ENCODE measurements at places on chromosomes 6 and 20.

DNA sequence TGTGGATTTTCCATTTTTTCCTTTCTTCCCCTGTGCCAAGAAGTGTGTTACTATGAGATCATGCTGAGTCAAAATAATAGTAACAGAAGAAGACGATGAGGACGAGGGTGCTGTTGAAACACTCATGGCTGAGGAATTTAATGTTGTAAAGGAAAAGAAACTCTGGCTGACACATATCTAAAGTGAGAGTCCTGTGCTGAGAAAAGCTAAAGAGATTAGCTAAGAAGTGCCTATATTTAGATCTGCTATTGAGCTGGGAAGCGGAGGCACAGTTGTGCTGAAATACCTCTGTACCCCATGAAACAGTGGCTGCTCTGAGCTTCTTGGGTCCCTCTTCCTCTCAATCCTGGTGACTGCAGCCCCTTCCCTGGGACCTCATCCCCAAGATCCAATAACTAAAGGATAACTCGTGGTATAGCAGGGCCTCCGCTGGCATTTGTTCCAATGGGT, 1.1 kb upstream of the SYTL3 start:
- peak; percentile 56 for DNase-seq

DNA sequence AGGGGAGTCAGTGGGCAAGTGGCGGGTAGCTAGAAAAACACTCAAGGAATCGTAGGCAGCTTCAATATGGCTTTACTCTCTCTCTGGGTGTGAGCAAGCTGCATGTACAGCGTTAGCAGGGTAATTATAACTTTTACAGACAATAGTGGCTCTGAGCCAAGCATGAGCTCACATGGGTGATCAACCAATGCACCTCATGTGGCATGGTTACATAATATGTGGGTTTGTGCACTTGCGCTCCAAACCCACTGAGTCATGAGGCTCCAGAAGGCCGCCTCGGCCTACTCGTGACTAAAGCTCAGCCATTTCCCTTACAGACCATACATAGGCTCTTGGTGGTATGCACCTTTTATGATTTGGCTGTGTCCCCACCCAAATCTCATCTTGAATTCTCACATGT, 78.4 kb upstream of the FBXL4 start:
- no peak for DNase-seq

DNA sequence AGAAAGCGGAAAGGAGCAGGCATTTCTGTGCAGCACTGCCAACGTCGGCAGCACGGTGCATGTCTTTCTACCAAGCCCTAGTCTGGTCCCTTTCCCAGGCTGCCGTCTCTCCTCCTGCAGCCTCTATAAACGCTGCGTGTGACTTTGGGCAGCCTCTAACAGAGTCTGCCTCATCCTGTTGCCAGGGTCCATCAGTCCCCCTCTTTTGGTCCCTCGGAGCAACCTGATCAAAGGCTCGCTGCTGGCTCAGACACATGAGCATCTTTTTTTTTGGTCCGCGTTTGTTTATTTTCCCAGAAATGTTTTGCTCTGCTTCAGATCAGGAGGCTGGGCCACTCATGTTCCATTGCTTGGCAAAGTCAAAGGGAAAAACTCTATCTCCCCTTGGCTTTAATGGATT, 166.8 kb upstream of the CST7 start:
- DNase-seq = peak; percentile 55

- DNase-seq = peak; percentile 68
Measured at GRCh38 chr20:62824476-62825332, 7.9 kb downstream of the COL9A3 start.

DNA sequence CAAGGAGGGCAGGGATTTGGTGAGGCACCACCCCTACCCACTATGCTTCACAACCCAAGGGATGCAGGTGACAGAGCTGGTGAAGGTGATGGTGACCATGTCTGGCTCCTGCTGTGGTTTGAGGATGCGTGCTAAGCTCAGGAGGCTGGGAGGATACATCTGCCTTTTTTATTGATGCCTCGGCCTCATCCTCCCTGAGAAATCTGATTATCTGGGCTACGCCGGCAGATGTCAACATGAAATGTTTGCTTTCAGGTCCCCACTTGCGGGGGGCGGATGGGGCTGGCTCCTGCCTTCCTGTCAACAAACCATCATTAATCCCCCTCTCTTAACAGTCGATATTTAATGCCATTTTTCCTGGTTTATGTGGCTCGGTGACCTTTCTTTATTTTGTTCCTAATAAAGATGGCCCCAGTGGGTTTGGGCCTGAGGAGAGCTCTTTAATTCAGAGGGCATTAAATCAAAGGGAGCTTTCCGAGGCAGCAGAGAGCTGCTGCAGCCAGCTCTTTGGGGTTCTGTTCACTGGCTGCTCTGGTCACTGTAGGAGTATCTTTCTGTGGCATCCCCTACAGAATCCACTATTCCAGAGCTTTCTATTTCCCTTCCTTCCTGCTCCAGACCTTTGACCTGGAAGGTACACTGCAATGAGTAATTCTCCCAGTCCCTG, 33.5 kb upstream of the LRFN2 start:
- DNase-seq = no peak

DNA sequence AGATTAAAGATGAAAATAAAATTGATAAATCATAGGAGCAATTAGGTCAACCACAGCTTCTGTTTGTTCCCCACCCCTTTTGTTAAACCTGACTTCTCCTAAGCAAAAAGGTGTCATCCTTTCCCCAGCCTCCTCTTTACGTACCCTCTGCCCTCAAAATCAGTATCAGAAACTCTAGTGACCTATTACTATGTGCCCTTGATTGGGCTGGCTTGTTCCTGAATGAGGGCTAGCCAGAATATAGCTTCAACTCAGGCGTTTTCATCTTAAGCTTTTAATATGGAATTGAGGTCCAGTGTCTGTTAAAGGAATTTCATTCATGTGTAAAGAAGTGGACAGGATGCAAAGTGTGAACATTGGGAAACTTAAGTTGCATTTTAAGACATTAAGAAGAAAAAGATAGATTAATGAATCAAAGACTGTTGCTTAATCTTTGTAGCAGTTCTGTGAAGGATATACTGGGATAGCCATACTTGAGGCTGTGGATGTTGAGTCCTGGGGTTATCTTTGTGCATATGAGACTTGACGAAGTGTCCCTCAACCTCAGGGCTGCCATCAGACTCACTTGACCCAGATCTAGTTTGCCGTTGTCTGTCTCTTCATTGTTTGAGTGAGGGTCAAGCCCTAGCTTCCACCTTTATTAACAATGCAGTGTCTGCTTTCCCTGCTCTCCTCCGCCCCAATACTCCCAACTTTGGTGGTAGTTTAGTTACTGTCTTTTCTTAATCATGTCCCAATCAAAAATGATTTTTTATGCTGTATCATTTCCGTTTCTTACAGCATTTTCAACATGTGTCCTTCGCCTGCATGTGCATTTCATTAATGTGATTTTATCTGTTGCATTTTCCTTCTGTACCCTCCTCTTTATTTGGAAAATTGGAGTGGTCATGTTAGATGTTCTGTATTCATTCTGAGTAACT, 1.9 kb downstream of the TBPL1 start:
- DNase-seq = no peak

DNA sequence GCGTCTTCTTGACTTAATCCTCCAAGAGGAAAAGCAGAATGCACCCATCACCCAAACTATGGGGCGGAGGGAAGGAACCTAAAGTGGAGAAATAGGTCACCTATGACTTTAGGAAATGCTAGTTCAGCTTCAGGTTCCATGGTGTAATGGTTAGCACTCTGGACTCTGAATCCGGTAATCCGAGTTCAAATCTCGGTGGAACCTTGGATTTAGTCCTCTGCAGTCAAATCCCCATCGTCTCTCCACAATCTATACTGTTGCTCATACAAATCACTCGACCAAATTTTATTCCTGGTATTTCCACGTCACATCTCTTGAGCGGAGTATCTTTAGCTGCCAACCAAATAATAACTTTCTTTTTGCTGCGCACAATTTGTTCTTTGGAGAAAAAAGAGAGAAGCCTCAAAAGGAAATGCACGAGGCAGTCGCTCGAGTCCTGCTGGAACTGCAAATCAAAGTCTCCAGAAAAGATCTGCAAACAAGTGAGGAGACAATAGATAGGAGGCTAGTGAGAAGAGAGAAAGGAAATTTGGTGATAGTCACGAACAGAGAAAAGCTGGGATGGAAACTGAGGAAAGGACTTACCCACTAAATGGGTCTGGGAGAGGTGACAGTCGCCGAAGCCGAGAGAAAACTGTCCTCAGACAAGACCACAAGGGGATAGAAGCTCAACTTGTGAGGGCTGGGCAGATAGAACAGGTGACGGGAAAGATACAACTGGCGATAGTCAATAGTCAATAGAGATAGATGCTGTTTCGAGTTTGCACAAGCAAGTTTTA, 16.6 kb downstream of the POM121L2 start:
- DNase-seq = no peak

DNA sequence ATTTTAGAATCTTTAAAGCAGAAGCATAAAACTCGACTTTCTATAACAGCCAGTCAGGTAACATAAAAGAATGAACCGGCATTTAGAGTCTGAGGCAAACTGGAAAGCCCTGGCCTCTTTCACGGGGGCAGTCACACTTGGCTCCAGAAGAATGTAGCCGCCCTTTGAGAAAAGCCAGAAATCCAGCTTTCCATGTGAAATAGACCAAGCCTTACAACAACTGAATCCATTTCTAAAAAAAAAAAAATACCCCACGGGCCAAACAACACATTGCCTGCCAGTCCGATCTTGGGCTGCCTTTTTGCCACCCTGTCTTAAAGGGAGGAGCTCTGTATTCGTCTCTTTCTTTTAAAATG, 252.9 kb upstream of the TAB2 start:
- DNase-seq = peak; percentile 72

Measured in muscle of leg (tissue), 16 donors.